Caki2 (cell line): ENCODE measurements at places on chromosomes 11 and 22. TPM values are rescaled to one million over a fixed set of nuclear protein-coding genes. Genes with fewer than 3 reads are reported as not detected.

Gene CHADL
- not detected in 2 replicates for total RNA-seq

Gene CYP2R1
- 5.6 and 9.6 TPM in 2 replicates for total RNA-seq

Gene TREH
- not detected in 2 replicates for total RNA-seq

Gene RFPL3
- total RNA-seq: not detected in 2 replicates

Gene LMO1
- not detected in 2 replicates for total RNA-seq

Gene EMSY
- 0.52 and 11.3 TPM in 2 replicates for total RNA-seq

Gene LRP4
- 8.7 and 15.2 TPM in 2 replicates for total RNA-seq

Gene IL10RA
- total RNA-seq: not detected in 2 replicates

Gene P4HA3
- total RNA-seq: 0.06 and 0.57 TPM in 2 replicates

Gene CTSF
- not detected in 2 replicates for total RNA-seq

Gene ARL2
- total RNA-seq: 118 and 140 TPM in 2 replicates

Gene CHRDL2
- not detected in 2 replicates for total RNA-seq

Gene OR51B4
- total RNA-seq: not detected in 2 replicates

Gene OR51E2
- total RNA-seq: 0.17 TPM in 1 of 2 replicates, not detected in the other

Gene MYBPC3
- total RNA-seq: not detected in 2 replicates

Gene MYOD1
- total RNA-seq: not detected in 2 replicates

Gene PNPLA3
- 0.70 and 1.8 TPM in 2 replicates for total RNA-seq

Gene NLRP6
- not detected in 2 replicates for total RNA-seq
